Frontal cortex (tissue), 4 donors: ENCODE measurements at places on chromosomes 4 and X. TPM values are rescaled to one million over a fixed set of nuclear protein-coding genes. Genes with fewer than 3 reads are reported as not detected.

The KIF4A gene
- total RNA-seq = 2.9 TPM

The GNRHR gene
- not detected for total RNA-seq

The MAP7D3 gene
- 1.2 TPM for total RNA-seq

The KLB gene
- total RNA-seq = under 0.01 TPM

The SLC25A14 gene
- total RNA-seq = 24.1 TPM

The USP17L24 gene
- not detected for total RNA-seq

The SUPT20HL2 gene
- not detected for total RNA-seq

The TREX2 gene
- 2.9 TPM for total RNA-seq

The PDGFC gene
- total RNA-seq = 33.4 TPM

The FABP2 gene
- not detected for total RNA-seq

The RENBP gene
- 2.4 TPM for total RNA-seq

The PDGFRA gene
- total RNA-seq = 64.0 TPM

The GLRA2 gene
- 113 TPM for total RNA-seq

The TGIF2LX gene
- total RNA-seq = not detected

The GAGE10 gene
- not detected for total RNA-seq

The GSX2 gene
- 3.3 TPM for total RNA-seq

The LONRF3 gene
- total RNA-seq = 1.6 TPM
